ENCODE measurements at places on chromosomes 2 and 18.
A peak's percentile ranks its signal among the peaks of the same experiment; 100 is the strongest.

GRCh38 chr2:159183346-159183745 lies 103.2 kb downstream of the WDSUB1 start:
- DNase-seq = no peak

DNA sequence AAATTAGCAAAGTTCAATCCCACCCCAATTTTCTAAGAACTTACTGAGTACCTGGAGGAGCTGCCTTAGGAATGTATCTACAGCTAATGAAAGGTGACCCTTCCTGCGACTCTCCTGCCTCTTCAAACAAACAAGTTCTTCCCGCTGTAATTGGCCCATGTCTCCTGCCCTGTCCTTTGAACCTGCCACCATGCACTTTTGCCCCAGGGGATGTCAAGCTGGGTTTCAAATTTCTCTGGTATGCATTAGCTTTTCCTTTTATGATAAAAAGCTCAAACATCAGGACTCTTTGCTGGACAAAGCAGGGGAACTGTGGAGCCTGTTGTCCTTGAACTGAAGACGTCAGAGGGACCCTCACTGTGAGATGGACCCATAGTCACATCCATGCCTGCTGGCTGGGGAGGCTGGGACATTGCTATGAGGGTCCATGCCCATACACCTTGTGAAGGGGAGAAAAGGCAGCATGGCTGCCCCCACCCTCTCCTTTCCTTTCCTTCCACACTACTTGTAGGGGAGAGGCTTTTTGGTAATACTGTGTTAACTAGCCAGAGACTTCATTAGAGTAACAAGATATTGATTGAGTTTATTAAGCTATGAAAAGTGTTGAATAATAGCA lies 210.7 kb upstream of the COPS8 start:
- no peak for DNase-seq

- no peak for DNase-seq
Observed at GRCh38 chr18:63264871-63265270, 54.7 kb downstream of the BCL2 start.

GRCh38 chr2:145032791-145033190 lies 512.9 kb upstream of the ZEB2 start:
- no peak for DNase-seq

- DNase-seq = no peak
Observed at GRCh38 chr18:47936952-47937351, 6.5 kb upstream of the SMAD2 start.

DNA sequence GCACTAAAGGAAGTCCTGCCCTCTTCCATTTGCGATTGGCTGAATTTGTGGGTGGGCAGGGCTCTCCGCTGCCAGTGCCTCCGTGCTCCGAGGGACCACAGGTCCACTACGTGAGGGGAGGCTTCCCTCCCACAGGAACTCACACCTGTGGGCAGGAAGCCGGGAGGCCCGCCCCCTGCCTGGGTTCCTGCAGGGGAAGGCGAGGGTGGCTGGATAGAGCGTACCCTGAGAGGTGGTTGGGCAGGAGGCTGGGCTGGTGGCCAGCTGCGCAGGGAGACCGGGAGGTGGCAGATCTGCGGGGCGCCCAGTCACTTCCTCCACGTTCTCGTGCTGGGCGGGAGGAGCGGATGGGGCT lies 47.0 kb upstream of the PTH2R start:
- no peak for DNase-seq

DNA sequence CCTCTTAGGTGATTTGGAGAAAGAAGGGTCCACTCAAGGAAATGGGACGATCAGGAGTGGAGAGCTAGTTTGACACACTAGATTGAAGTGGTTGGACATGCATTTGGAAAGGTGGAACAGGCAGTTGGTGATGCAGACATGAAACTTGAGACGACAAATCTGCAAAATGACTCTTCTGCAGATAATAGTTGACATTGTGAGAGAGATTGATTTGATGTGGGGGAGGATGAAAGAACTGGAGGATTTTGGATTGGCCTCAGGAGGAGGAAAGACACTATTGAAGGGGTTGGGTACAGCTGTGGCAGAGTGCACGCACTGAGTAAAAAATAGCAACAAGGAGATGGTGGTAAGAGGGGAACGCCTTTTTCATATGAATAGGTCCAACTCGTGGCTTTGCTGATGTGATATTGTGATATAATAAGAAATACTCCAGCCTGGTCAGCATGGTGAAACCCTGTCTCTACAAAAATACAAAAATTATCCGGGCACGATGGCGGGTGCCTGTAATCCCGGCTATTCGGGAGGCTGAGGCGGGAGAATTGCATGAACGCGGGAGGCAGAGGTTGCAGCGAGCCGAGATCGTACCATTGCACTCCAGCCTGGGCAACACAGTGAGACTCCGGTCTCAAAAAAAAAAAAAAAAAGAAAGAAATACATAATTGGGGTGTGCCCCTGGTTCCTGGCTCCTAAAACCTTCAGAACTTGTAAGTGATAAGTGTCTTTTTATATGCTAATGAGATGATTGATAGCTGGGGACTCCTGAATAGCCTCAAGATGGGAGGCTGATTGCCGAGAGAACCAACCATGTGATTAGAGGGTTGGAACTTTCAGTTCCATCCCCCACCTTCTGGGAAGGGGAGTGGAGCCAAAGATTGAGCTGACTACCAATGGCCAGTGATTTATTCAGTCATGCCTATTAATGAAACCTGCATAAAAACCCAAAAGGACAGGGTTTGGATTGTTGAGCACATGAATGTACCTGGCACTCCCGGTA lies 9.7 kb downstream of the TTLL4 start:
- DNase-seq = no peak

- no peak for DNase-seq
Observed at GRCh38 chr2:236774171-236774570, 204.5 kb downstream of the ACKR3 start.

DNA sequence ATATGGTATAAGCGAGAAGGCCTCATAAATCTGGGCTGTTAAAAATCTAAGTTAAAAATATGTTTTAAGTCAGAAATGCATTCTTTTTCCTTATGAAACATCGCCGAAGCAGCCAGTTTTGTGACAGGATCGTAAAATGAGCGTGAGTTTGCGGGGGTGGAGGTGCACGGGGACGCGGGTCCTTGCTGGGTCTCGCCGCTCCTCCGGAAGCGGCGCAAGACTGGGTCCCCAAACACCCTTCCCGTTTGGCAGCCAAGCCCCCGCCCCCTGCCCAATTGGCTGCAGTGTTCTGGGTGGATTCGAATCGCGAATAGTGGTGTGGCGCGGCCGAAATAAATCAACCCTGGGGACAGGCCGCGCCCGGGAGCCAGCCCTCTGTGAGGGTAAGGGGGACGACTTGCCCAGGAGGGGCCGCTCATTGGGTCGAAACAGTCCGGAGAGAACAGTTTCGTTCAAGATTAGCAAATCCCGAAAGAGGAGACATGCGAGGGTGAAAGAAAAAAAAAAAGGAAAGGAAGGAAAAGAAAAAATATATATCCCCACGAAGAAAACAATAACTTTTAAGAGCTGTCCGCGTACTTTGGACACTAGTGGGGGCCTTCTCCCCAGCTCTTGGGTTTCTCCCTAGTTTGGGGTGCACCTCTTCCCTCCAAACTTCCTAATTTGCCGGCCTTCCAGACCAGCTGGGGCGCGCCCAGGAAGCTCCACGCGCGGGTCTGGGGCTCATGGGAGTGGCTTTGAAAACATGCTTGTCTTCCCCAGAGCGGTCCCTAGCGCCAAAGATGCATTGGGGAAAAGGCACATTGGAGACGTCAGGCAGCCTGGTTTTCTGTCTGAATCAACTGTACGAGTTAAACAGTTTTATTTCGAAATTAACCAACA lies 3.1 kb upstream of the GATA6 start:
- no peak for DNase-seq

DNA sequence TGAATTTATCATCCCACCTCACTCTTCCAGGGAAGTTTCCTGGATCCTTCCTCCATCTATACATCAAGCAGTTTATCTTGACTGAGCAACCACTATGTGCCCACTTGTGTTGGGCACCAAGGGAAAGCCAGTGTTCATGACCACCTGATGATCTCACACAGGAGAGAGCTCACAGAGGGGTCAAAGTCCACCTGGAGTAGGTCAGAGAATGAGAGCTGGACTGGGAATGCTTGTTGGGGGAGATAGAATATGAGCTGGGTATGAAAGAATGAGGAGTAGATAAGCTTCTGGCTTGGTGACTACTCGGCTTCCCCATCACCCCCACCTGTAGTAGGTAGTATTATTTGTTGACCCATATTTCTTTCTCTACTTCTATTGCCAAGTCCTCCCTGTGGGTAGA lies 72.2 kb upstream of the CYRIA start:
- no peak for DNase-seq

DNA sequence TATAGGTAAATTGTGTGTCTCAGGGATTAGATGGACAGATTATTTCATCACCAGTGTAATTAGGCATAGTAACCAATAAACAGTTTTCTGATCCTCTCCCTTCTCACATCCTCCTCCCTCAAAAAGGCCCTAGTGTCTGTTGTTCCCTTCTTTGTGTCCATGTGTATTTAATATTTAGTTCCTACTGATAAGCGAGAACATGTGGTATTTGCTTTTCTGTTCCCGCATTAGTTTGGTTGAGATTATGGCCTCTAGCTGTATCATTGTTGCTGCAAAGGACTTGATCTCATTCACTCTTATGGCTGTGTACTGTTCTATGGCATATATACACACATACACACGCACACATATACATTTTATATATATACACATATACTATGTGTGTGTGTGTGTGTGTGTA lies 866.2 kb downstream of the CCDC85A start:
- DNase-seq = no peak

DNA sequence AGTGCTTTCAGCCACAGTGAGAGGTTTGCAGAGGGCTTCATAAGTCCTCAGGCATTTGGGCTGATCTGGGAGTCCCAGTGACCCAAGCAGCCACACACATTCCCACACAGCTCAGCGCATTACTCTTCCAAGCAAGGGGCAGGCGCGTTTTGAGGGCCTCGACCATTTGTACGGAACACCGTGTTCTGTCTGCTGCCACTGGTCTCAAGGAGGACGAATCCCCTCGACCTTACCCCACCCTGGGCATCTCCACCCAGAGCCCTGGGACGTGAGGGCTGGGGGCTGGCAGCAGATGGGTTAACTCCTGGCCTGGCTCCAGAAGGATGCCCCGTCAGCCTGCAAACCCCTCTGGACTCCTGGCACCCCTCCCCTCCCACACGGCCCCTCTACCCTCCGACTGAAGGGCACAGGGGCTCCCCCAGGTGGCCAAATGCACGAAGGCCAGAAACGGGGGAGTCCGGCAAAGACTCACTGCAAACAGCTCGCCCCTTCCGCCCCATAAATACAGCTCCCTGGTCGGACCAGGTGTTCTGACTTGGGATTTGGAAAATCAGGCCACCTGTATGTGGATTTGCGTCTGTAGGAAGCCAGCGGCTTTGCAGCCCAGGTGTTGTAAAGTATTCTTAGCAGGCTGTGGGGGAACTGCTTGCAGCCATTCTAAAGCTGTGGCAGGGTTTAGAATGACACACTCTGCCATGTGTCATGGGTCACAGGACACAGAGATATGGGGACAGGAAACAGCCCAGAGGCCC lies 33.6 kb upstream of the PTMA start:
- no peak for DNase-seq

GRCh38 chr2:97932975-97933662 lies 62.6 kb downstream of the TMEM131 start:
- DNase-seq = no peak

DNA sequence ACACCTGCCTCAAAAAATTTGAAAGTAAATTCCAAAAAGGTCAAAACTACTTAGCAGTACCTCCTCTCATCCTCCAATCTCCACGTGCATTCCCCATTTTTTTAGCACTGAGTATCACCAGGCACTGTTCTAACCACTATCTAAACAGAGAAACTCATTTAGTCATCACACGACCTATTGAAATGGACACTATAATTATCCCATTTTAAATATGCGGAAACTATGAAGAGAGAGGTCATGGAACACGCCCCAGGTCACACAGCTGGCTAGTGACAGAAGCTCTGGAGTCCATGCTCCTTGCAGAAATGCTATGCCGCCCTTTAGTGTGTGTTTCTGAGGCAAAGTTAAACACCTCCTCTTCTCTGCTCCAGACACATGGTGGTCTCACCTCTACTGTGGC lies 99.5 kb downstream of the CABYR start:
- no peak for DNase-seq

DNA sequence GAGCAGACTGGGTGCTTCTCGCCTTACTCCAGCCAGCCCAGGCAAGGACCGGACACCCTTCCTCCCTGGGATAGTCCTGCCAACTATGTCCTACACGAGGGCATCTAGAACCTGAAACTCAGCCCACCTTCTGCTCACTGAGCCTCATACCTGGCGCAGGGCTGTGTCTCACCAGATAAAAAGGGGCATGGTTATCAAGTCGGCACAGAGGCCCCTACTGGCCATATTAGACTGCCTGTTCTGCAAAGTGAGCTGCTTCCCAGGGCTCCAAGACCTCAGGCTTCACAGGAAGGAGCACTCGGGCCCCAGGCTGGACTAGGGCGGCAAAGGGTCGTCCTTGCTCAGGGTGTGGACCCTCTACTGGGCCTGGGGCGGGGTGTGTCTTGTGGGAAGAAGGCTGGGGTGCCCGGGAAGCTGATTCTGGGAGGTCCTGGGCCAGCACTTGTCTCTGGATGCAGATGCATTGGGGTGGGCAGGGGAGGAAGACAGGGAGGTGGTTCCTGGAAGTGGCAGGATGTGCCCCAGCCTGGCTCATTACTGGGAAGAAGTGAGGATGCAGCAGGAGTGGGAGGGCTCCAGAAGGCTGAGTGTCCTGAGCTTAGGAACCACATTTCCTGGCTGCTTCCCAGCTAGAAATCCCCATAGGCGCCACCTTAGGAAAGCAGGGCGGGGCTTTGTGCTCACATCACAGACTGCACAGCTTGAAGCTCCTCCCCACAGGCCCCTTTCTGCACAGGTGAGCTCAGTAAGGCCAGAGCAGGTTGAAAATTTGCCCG lies 19.6 kb downstream of the EHD3 start:
- DNase-seq = no peak

GRCh38 chr2:202238234-202239197 lies at the start of gene SUMO1:
SUMO1 (minus strand) TSS chr2:202238597; CDS start chr2:202238451, 146 bp downstream.
- peak; percentile 70 for DNase-seq

DNA sequence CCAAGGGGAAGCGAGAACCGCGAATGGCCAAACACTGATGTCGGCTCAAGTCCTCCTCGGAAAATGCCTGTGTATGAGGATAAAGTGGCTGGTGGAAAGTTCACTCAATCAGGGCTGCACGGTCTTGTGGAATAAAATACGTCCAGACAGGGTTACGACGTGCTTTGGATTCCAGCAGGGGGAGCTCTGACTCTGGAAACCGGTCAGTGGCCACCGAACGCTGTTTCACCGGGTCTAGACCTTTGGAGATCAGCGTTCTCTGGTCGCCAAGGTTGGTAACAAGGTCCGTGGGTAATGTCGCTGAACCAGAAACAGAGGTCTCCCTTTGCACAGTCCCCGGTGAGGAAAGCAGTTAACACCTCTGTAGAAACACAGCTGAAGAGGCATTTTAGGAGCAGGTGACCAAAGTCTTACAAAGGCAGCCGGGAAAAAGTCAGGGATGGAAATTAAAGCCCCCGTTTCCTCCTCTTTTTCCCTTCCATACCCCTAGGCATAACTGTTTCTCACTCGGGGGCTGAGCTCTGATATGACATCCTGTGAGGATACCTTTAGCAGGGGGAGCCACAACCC lies 47.8 kb downstream of the CDCA7 start:
- peak; percentile 57 for DNase-seq
